ELR (cell line): ENCODE measurements at places on chromosomes 16 and 17.
A peak's percentile ranks its signal among the peaks of the same experiment; 100 is the strongest.

- DNase-seq = no peak
Observed at GRCh38 chr17:78789663-78790181, 7.6 kb upstream of the CYTH1 start.

GRCh38 chr17:63390090-63390489, 56.0 kb downstream of the CYB561 start:
- DNase-seq = no peak

- peak; percentile 57 for DNase-seq
Observed at GRCh38 chr17:50346313-50347116, 589 bp downstream of the XYLT2 start.

GRCh38 chr16:11063448-11064201, 119.3 kb downstream of the CLEC16A start:
- no peak for DNase-seq

GRCh38 chr17:70709596-70709995, 540.3 kb downstream of the KCNJ2 start:
- DNase-seq = no peak

DNA sequence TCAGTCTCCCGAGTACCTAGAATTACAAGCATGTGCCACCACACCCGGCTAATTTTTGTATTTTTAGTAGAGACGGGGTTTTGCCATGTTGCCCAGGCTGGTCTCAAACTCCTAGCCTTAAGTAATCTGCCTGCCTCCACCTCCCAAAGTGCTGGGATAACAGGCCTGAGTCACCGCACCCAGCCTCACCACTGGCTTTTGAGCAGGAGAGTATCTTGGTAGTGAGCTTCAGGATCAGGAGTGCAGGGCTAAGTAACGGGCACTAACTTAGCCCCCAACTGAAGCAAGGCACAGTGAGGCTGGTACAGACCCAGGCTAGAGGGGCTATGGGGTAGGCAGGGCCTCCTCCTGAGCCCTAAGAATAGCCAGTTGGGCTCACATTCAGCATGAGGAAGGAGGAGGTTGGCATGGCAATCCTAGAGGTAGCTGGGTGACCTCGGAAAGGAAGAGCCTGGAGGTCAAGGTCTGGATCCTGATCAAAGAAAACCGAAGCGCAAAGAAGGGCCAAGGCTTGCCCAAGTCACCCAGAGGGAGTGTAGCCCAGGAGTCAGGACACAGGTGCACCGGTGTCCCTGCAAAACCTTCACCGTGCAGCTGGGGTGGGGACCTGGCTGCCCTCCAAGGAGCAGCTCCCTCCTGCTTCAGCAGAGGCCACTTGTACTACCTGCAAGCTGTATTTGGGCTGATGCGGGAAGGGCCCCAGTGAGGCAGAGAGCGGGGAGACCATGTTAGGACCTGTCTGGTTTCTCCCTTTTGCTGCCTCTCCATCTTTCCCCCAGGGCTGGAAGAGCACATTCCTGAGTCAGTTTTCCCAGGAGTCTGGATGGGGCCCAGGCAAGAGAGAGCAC, 1.3 kb upstream of the ADGRG5 start:
- DNase-seq = no peak

DNA sequence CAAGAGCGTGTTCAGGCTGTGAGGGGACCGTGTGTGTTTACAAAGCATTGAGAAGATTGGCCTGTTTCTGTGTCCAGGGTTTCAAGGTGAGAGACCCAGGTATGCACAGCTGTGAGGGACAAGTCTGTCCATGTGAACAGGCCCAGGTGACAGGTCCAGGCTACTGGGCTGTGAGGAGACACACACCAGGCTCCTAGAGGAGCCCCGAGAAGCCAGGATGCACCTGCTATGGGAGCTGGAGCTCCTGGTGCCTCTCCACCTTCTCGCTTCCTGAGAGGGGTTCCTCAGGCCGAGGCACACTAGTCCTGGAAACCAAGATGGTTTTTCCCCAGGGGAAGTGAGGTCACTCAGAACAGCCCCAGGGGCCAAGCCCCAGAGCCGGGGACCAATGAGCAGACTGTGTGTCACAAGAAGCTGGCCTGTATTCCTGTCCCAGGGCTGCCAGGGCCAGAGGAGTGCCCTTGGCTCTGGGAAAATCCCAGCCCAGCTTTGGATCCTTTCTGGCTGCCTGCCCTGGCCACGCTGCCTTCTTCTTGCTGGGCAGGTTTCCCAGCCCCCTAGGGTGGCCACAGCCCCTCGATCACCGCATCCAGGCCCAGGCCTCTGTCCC, 153.4 kb upstream of the PLCG2 start:
- peak; percentile 83 for DNase-seq

GRCh38 chr17:44557651-44558285, 484 bp downstream of the FZD2 start:
- peak; percentile 83 for DNase-seq

DNA sequence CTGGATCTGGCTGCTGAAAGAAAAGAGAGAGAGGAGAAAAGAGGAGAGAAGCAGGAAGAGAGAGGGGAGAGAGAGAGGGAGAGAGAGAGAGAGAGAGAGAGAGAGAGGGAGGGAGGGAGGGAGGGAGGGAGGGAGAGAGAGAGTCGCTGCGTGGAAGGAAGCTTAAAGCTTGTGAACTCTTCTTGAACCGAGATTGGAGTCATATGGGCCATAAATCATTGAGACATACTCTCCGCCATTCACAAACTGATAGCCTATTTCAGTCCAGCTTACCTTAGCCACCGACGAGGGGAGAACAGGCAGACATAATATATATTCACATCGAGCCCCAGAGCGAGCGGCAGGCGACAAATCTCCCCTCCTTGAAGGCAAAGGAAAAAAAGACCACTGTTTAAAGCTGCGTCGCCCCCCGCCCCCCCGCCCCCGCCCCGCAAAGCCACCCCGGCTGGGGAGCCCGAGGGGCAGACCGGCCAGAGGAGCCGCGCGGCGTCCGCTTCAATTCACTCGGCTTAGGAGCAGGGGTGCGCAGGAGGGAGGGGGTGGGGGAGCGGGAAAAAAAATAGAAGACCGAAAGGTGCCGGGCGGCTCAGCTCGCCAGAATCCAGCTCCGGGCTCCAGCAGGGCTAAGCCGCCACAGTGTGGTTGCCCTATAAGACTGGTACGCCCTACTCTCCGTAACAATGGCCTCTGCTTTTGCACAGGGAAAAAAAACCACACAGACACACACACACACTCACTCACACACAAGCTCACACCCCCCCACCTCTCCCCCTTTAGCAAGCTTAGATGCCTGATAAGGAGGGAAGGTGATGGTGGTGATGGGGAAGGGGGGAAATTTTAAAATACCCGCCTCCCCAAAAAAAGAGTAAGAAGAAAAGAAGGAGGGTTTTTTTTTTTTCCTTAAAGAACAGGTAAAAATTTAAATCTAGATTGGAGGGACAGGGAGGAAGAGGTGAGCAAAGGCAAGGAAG, 10.6 kb upstream of the HOXB2 start:
- peak; percentile 81 for DNase-seq

DNA sequence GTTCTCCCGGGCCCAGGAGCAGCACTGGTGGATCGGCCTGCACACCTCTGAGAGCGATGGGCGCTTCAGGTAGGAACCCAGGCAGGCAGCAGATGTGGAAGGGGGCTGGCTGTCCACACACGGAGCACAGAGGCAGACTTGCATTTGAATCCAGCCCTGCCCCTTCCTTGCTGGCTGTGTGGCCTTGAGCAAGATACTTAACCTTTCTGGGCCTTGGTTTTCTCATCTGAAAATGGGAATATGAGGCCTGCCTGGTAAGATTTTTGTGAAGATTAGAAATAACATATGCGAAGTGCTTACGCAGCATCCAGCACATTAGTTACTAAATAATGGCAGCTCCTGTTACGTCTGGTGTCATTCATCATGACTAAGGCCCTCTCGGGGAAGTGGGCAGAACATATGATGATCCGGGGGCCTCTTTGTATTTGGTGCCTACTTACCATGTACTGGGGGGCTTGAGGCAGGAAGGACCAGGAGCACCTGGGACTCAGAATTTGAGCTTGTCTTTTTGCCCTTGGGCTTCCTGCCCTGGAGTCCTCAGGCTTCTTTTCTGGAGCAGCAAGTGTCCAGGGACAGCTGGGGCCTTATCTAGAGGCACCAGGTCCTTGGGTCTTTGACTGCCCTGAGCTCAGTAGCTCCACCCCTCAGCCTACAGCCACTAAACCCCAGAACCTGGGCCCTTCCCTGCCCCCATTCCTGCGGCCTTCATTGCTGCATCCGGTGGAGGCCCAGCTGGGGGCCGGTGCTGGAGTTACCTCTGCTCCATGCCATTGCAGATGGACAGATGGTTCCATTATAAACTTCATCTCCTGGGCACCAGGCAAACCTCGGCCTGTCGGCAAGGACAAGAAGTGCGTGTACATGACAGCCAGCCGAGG, 53.8 kb downstream of the MRC2 start:
- DNase-seq = no peak

- peak; percentile 59 for DNase-seq
Observed at GRCh38 chr17:62724398-62725146, 83.5 kb downstream of the MARCHF10 start.

GRCh38 chr17:68424861-68425260, 32.4 kb downstream of the WIPI1 start:
- DNase-seq = no peak

- no peak for DNase-seq
Observed at GRCh38 chr17:38324141-38324697, 19.5 kb downstream of the GPR179 start.

DNA sequence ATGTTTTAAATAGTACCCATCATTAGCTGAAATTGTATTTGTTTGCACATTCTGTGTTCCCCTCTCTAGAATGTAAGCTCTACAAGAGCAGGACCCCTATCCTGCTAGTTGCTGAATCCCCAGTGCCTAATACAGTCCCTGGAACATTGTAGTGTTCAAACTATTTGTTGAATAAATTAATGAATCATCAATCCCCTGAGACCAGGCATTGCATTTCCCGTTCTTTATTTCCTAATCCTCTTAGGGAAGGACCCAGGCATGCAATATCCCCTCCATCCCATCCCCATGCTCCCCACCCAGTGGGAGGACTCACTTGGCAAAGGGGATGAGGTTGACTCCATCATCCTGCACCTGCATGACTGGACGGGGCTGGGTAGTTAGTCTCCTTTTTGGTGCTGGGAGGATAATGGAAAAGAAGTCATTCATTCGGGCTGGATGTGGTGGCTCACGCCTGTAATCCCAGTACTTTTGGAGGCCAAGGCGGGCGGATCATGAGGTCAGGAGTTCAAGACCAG, 3.2 kb downstream of the INCA1 start:
- no peak for DNase-seq

- DNase-seq = no peak
Observed at GRCh38 chr16:583470-583814, 6.4 kb upstream of the RAB40C start.

- no peak for DNase-seq
Observed at GRCh38 chr16:72262711-72263110, 90.8 kb upstream of the PMFBP1 start.
